ENCODE measurements at places on chromosomes 7 and 10.

DNA sequence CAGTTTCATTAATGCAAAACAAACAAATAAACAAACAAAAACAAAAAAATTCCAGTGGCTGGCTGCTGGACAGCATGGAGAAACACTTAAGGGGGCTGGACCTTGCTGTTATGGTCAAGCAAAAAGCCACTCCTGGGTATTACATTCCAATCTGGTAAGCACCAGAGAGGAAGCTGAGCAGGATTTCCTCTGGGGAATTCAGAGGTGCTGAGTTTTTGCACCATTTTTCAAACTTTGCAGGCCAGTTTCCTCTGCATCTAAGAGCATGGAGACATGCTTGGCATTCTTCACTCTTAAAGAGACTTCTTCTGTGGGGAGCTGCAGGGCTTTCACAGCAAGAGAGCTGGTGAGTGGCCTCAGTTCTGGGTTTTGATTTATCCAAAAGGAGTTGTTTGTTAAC lies 84.5 kb downstream of the FZD1 start:
- DNase-seq = no peak

GRCh38 chr7:31079126-31079823 lies 27.2 kb downstream of the ADCYAP1R1 start:
- no peak for DNase-seq

- DNase-seq = no peak
These were observed 192.8 kb upstream of the PRSS58 start for GRCh38 chr7:142450695-142451094.

- DNase-seq = no peak
These were observed 393.6 kb upstream of the STEAP1 start for GRCh38 chr7:89760690-89761089.

GRCh38 chr10:102341038-102341688 lies 54.3 kb upstream of the NFKB2 start:
- DNase-seq = no peak
